ENCODE measurements at places on chromosomes 11 and 22.

GRCh38 chr11:118434553-118435289 lies 1.6 kb upstream of the KMT2A start:
- no peak for DNase-seq

- no peak for DNase-seq
These were observed 4.7 kb upstream of the ZNF74 start for GRCh38 chr22:20389288-20389687.

DNA sequence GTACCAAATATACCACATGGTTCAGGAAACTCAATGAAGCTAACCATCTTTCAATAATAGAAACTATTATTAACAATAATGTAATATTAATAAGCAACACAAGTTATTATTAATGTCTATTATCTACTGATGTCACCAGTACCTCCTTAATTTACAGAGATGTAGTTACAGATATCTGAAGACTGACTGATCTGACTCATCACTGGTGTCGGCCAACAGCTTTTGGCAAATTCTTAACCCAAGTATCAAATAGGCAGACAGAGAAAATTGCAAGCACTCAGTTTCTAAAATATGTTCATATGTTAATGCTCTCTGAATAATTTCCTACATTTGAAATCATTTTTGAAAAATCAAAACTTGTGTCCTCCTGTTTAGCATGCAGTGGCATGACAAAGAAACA lies 100.4 kb upstream of the DDI1 start:
- DNase-seq, result no peak

- no peak for DNase-seq
These were observed 465.0 kb downstream of the FAM181B start for GRCh38 chr11:82268627-82269026.

DNA sequence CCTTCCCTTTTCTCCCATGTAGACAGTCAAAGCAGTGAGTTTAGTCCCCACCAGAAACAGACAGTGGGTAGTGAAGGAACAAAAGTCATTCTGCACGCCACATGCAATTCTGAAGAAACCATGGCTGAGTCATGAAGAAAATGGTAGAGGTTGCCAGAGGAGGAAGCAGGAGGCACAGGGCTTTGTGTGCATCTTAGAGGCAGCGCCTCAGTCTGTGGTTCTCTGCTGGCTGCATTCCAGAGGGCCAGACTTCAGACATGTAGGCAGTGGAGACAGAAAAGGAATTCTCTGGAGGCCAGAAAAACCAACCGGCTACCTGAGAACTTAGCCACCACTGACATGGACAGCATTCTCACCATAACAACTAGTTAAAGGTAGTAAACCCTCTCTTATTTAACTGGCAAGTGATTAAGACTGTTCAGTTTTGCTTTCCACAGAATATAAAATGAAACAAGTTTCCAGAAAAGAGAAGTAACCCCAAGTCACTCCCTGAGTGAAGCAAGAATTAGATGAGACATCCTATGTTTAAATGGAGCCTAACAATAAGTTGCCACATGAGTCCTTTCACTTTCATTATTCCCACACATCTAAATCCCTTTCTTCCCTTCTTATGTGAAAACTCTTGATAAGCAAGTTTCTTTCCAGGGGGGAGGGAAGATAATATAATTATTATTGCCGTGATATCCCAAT lies 556.1 kb downstream of the SOX6 start:
- DNase-seq, result no peak

GRCh38 chr11:6457581-6458320 lies 16.0 kb downstream of the TRIM3 start:
- no peak for DNase-seq

GRCh38 chr22:29197096-29197495 lies 8.6 kb upstream of the EMID1 start:
- DNase-seq, result no peak
